Stimulated activated CD4-positive, alpha-beta T cell treated with anti-CD3 and anti-CD28 coated beads, Interleukin-1b, Interleukin-23, amount 100 ng/mL, for 1 hour (primary cell): ENCODE measurements at places on chromosomes 6 and 20.
A peak's percentile ranks its signal among the peaks of the same experiment; 100 is the strongest.

DNA sequence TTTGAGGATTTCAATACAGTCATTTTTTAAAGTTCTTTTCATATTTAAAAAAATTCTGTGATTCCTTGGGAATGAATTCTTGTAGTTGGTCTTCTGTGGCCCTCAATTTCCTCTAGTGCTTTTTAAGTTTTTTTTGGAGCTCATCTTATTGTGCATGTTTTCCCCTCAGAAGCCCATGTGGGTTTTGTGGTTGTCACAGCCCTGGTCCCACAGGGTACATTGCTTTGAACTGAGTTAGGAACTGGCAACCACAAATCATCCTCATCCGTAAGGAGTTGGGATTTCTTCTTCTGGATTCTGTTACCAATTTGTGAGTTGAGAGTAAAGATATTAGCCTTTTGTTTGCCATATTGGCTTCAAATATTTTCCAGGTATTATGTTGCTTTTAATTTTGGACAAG is 89.9 kb downstream of the AKAP7 start:
- no peak for DNase-seq

- no peak for DNase-seq
These were observed 169.6 kb downstream of the COL9A1 start for GRCh38 chr6:70133246-70133645.

GRCh38 chr6:139825935-139826374 is 451.5 kb upstream of the CITED2 start:
- no peak for DNase-seq

- DNase-seq: no peak
These were observed 417.5 kb upstream of the OPRM1 start for GRCh38 chr6:153621491-153621890.

GRCh38 chr20:18007534-18008292 is 38.9 kb downstream of the MGME1 start:
- DNase-seq: no peak

- DNase-seq: peak; percentile 59
These were observed 10.6 kb downstream of the TFAP2A start for GRCh38 chr6:10404107-10404798.

DNA sequence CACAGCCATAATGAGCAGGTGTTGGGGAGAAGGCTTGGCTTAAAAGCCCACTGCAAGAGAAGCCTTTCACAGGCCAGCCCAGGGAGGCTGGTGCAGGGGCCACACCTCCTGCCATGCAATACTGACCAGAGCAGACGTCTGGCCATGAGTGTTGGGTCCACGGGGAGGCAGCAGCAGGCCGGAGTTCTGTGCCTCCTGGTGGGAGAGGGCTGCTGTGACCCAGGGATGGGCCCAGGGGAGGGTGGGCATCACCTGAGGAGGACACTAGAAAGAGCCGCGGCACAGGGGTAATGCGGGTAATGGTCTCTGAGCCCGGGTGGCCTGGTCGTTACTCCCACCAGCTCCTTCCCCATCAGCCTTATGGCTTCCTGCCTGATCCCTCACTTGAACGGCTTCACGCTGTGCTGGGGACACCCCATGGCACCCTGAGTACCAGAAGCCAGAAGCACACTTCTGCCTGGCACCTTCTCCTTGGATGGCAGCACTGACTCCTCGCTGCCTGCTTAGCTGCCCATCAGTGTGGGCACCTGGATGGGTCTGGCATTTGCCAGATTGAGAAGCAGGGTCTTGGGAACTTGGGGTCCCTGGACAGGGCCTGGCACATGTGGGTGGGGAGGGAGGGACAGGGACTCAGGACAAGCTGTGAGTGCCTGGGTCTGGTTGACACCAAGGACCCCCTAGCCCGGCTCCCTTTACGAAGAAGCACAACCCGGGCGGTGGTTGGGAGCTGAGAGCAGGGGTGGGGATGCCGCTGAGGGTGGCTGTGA is 108.8 kb downstream of the ASXL1 start:
- DNase-seq: no peak

DNA sequence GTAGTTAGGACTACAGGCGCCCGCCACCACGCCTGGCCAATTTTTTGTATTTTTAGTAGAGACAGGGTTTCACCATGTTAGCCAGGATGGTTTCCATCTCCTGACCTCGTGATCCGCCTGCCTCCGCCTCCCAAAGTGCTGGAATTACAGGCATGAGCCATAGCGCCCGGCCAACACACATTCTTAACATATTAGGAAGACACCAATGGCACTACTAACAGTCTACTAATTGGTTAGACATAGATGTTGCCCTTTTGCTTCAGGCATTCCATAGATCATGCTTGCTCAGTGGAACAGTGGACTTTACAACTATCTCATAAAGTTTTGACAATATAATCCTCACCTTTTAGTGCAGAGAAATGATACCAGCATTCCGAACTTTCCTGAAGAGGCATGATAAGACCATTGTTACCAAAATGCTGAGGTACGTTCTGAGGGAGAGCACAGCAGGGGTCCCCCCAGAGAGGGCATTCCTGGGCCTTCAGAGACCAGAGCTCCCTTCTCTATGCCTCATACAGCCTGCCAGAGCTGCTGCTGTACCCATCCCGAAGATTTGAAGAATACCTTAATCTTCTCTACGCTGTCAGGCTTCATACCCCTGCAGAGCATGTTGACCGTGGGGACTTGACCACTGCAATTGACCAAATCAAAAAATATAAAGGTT is 89.4 kb downstream of the ECT2L start:
- DNase-seq: no peak

DNA sequence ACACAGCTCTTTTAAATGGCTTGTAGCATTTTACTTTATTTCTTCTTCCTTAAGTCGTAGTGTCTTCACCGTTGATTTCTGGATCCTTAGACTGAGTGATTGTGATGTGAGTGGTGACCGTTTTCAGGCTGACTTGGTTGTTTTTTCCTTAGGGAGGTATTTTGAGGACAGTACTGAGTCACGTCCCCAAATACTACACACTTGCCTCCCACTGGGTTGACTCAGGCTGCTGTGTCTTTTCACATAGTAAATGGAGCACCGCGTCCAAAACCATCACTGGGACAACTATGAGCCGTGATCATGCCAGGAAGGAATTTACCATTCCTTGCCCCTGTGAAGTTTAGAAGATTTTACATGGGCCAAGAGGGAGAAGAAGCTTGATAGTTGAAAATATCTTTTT is 174.1 kb downstream of the FARS2 start:
- no peak for DNase-seq

DNA sequence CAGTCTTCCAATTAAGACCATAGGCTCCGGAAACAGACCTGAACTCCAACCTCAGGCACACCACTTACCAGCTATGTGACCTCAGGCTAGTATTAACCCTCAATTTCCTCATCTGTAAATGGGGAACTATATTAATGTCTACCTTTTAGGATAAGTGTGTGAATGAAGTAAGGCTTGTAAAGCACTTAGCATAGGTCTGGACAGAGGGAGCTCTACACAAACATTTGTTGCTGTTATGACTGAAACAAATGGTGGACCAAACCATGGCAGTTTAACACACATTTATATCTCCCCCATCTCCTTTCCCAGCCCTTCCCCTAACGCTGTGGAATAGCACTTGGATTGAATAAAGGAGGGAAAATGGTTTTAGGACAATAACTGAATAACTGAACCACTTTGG is 48.7 kb downstream of the TSHZ2 start:
- no peak for DNase-seq

DNA sequence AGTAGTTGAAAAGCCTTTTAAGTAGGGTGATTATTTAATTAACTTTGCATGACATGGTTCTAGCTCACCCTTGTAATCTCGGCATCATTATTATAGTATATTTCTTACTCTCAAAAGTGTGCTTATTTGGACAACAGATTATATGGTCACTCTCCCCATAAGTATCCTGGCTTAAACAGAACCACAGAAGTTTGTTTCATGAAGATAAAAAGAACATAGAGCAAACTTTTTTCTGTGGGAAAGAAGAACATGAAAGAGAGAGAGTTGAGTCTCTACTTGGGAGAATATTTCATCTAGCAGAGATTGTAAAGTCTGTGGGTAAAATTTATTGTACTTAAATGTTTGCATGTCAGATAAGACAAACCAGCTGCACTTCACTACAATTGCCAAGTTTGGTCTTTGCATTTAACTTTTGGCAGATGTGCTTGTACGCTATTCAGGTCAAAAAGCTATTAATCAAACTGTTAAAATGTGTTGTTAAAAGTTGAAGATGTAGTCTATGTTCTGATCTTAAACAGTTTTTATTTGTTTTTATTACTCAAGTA is 33.4 kb upstream of the PRIM2 start:
- DNase-seq: no peak

GRCh38 chr6:123074616-123075015 is 78.6 kb downstream of the CLVS2 start:
- no peak for DNase-seq

GRCh38 chr6:151004383-151005024 is 139.0 kb downstream of the MTHFD1L start:
- no peak for DNase-seq

- no peak for DNase-seq
These were observed 79.0 kb upstream of the POPDC3 start for GRCh38 chr6:105258816-105259215.

GRCh38 chr6:4299476-4299875 is 164.1 kb upstream of the ECI2 start:
- DNase-seq: no peak

GRCh38 chr6:97705568-97705967 is 422.6 kb upstream of the MMS22L start:
- no peak for DNase-seq

DNA sequence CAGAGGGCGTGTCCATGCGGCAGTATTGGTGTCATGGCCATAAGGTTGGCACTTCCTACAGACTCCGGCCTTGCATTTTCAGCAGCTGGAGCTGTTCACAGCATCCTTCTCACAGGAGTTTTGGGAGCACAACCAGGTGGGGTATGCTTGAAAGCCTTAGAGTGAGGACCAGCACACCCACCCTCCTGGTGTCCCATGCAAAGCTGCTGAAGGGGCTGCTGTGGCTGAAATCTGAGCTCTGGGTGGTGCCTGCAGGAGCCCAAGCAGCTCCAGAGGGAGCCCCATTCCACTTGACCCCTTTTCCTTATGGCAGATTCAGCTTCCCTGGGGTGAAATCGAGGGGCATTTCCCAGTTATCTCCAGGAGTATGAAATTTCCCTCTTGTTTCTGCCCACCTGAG is 74.0 kb upstream of the BHLHE23 start:
- DNase-seq: no peak

GRCh38 chr20:64139199-64140060 is 24.8 kb upstream of the MYT1 start:
- DNase-seq: no peak

DNA sequence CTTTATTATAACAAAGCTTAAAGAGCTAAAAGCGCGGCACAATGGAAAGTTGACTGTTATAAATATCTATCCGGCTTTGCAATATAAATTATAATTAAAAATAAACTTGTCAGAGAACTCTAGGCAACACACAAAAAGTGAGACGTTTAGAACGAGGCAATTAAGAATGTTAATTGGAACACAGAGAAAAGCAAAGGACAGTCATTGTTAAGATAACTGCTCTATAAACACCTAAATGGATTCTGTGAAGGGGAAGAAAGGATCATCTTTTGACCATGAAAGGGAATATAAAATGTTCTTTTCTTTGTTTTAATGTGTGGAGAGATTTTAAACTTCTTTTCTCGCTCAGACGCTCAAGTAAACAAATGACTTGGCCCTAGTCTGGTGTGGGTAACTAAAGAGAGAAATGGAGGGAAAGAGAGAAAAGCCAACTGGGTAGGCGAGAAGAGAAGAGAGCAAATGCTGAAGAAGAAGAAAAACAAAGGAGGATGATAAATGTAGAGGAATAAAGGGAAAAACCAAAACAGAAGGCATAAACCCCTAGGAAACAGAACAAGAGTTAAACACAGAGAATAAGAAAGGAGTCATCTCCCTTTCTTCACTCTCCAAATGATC is 9.3 kb upstream of the SALL4 start:
- no peak for DNase-seq

DNA sequence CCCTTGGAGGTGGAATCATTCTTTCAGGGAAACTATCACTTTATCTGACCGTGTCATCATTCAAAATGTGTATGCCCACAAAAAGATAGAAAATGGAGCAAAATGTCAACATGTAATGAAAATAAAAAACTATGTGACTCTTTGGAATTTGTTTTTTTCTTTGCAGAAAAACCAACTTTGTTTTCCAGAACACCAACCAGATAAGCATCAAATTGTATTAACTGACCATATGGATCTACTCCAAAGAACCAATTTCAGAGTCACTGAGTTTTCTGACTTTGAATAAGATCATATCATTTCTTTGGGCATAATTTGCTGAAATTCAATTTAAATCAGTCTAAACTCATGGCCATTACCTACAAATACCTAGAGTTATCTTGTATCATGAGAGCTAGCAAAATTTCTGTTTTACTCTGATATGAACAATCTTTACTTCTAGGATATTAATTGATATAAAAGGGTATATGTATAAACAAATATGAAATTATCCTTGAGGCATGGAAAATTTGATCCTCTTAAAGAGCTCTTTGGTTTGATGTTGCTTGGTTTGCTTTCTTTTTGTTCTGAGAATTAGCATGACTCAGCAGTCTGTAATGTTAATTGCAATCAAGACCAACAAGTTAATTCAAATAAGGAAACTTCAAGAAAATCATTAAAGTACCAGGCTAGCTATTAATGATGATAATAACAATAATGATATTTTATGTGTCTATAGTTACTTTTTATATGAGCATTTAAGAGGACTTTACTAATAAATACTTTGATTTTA is 444.4 kb upstream of the MARCKS start:
- no peak for DNase-seq

- DNase-seq: no peak
These were observed 1.1 kb downstream of the TCP1 start for GRCh38 chr6:159788276-159788675.

GRCh38 chr6:49328051-49328744 is 134.9 kb downstream of the MMUT start:
- no peak for DNase-seq

GRCh38 chr6:150081702-150082101 is 12.8 kb upstream of the ULBP3 start:
- no peak for DNase-seq

- no peak for DNase-seq
These were observed 35.5 kb downstream of the PTGIS start for GRCh38 chr20:49532285-49532946.

- no peak for DNase-seq
These were observed 1.2 kb downstream of the CD93 start for GRCh38 chr20:23084845-23085365.

GRCh38 chr6:163001330-163001729 is 273.6 kb downstream of the PACRG start:
- DNase-seq: no peak

DNA sequence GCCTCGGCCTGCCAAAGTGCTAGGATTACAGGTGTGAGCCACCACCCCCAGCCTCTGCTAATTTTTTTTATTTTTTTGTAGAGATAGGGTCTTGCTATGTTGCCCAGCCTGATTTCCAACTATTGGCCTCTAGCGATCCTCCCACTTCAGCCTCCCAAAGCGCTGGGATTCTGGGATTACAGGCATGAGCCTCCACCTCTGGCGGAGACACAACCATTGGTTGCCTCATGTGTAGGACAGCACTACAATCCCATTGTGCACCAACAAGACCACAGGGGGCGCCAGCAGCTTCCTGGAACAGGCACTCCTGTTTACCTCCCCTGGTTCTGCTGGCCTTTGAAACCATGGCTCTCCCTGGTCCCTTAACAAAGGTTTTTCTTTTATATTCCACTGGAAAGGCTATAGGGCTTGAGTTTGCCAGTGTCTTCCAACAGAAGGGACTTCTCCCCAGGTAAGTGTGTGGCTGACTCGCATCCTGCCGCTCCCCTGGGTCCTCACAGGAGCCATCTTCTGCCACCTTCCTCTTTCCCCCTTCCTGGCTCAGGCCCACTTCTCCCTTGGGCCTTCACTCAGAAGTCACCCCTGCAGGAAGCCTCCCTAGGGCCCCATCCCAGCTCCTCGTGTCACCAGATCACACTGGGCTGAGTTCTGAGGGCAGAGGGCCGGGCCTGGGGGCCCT is 39.2 kb upstream of the TLDC2 start:
- DNase-seq: no peak
